Left lung (tissue), 14 donors: ENCODE measurements at places on chromosomes 12 and 14. TPM values are rescaled to one million over a fixed set of nuclear protein-coding genes. Genes with fewer than 3 reads are reported as not detected.
A peak's percentile ranks its signal among the peaks of the same experiment; 100 is the strongest.

GRCh38 chr12:75859868-75860267 lies 171.7 kb downstream of the PHLDA1 start:
- DNase-seq: no peak

The DDN gene
- 0.06 TPM for total RNA-seq

GRCh38 chr14:49549881-49550280 lies 36.3 kb downstream of the RPS29 start:
- no peak for DNase-seq

The NYNRIN gene
- total RNA-seq: 23.4 TPM

DNA sequence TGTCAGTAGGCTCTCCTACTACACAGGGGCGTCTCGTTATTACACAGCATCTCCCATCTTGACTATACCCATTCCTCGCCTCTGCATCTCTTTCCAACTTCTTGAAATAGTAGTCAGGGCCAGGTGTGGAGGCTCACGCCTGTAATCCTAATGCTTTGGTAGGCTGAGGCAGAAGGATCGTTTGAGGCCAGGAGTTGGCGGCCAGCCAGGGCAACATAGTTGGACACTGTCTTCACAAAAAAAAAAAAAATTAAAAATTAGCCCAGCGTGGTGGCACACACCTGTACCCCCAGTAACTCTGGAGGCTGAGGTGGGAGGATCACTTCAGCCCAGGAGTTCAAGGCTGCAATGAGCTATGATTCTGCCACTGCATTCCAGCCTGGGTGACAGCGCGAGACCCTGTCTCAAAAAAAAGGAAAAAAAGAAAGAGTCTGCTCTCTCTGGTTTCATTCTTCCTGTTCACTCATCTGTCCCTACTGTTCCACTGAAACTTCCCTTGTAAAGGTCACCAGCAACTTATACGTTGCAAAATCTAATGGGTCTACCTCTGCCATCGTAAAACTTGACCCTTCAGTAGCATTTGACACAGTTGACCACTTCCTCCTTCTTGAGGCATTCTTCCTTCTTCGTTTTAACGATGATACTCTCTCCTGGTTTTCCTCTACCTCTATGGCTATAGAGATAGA lies 41.0 kb upstream of the PTGR2 start:
- no peak for DNase-seq

GRCh38 chr14:75649337-75649736 lies 11.3 kb downstream of the ERG28 start:
- DNase-seq: no peak

The LBHD2 gene
- total RNA-seq: not detected

The GUCY2C gene
- total RNA-seq: not detected

DNA sequence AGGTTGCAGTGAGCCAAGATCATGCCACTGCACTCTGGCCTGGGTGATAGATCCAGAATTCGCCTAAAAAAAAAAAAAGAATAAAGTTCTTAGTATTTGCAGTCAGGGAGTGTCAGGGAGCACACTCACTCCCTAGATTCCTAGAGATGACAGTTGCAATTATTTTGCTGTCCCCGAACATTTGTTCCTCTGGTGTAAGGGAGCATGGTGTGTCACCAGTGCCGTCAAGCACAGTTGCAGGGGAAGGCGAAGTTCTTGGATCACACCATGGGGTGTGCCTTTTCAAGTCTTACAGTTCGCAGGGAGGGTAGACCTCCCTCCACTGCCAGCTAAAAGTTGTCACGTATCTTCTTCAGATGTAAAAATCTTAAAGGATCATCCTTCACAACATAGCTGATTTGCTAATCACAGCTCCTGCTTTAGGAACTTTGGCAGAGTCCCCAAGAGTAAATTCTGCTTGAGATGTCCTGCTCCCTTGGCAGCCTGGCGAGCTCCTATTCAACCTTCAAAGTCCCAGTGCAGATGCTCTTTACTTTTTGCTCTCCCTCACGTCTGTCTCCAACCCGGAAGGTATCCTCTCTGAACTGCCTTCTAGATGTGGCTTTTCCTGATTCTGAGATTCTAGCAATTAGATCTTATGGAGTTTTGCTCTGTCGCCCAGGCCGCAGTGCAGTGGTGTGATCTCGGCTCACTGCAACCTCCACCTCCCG lies 11.3 kb downstream of the ACACB start:
- DNase-seq: no peak

- peak; percentile 32 for DNase-seq
Measured at GRCh38 chr12:47080725-47081502, 1.2 kb upstream of the AMIGO2 start.

DNA sequence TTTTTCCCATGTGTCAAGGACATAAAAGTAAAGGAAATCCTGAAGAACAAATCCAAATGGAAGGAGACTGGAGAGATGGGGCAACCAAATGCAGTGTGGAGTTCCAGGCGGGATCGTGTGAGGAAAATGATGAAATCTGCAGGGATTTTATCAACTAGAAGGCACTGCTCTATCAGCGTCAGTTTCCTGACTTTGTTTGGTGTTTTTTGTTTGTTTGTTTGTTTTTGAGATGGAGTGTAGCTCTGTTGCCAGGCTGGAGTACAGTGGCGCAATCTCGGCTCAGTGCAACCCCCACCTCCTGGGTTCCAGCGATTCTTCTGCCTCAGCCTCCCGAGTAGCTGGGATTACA lies 43.3 kb upstream of the GPR132 start:
- DNase-seq: no peak

- DNase-seq: no peak
Measured at GRCh38 chr12:52821826-52822660, 8.1 kb upstream of the KRT4 start.

DNA sequence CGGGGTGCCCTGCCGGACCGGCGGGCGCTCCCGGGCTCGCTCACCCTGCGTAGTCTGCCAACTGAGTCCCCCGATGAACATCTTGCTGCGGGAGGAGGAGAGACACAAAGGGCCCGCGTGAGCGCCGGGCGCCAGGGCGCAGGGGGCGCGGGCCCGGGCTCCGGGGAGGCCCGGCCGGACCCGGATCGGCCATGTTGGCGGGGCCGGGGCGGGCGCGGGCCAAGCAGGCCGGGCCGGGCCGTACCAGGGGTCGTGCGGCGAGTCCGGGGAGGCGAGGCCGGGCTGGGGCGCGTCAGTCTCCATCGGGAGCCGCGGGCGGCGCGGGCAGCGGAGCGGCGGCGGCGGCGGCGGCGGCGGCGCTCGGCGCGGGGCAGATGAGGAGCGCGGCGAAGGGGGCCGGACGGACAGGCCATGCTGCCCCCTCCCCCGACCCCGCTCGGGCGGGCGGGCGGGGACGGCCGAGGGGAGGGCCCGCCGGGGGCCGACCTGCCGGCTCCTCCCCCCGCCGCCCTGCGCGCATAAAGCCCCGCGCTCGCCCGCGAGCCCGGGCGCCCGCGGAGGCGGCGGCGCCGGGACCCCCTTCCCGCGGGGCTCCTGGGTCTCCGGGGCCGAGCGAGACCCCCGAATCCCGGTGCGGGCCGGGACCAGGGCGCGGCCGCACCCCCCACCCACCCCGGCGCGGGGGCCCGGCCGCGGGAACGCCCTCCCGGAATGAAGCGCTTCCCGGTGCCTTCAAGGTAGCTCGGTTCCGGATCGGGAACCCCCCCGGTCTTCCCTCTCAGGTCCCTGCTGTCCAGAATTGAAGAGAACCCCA lies at the start of gene MSI1:
Gene MSI1 (minus strand): TSS at position 376 of the 814 bp plus-strand sequence. CDS start 73 bp downstream, at position 303.
- no peak for DNase-seq

- DNase-seq: no peak
Measured at GRCh38 chr12:108732489-108733229, 1.3 kb upstream of the CORO1C start.

The EIF2B1 gene
- 40.7 TPM for total RNA-seq

The MYBPC1 gene
- total RNA-seq: 0.06 TPM

The SDSL gene
- total RNA-seq: 12.9 TPM

DNA sequence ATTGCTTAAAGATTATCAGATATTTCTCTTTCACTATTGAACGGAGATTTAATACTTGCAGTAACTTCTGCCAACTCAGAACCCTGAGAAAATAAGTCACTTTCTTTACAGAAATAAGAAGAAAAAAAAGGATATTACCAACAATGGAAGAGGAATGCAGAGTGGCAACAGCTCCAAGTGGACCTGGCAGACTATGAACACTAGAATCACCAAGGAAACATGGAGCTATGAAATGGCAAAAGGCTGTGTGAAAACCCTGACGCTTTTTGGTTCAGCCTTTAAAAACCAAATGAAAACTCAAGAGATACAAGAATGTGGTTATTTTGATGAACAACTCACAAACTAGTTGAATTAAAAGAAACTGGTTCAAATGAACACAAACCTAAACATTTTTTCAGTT lies 17.7 kb downstream of the DTD2 start:
- DNase-seq: no peak

The SOAT2 gene
- not detected for total RNA-seq

DNA sequence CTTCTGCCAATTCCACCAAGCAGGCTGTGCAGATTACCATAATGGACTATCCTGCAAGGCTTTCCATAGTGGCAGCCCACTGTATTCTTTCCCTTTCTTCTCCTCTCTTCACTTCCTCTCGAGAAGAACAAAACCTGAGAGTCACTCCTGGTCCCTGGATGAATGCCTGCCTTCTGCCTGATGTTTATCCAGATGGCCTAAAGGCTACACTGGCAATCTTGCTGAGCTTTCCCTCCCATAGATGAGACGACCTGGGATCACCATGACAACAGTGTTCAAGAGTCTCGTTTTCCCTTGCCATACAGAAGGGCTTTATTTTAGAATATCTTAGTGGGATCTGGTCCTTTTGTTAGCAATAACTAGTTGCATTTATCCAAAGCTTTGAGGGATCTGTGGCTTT lies 142.3 kb downstream of the RTN1 start:
- no peak for DNase-seq

GRCh38 chr12:115968211-115968610 lies 309.3 kb downstream of the MED13L start:
- DNase-seq: no peak

DNA sequence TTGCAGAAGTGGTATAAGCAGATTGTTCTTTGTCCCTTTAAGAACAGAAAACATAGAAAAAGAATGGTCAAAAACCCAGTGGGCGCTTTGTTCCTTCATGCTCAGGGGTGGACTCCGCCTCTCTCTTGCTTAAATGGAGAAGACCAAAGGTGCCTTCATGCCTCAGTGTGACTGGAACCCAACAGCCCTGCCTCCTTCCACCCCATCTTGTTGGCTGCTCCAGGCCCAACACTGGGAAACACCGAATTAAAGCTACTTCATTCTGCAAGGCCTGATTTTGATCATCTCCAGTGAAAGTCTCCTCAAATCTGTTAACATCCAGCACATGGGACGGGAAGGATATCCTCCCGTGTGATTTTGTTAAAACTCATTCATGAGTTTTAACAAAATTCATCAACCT lies 103.7 kb downstream of the BCL11B start:
- no peak for DNase-seq

- DNase-seq: no peak
Measured at GRCh38 chr12:121034616-121035305, 4.3 kb downstream of the OASL start.

The TSPAN11 gene
- 4.1 TPM for total RNA-seq

DNA sequence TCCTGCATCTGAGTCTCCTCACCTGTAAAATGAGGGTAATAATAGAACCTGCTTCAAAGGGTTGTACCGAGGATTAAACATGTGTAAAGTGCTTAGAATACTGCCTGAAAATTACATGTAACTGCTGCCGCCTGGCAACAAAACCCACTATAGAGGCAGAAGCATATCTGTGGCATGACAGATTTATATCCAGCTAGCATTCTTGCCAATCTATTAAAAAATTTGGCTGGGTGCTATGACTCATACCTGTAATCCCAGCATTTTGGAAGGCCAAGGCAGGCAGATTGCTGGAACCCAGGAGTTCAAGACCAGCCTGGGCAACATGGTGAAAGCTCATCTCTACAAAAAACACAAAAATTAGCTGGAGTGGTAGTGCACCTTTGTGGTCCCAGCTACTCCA lies 16.4 kb upstream of the KSR2 start:
- no peak for DNase-seq

DNA sequence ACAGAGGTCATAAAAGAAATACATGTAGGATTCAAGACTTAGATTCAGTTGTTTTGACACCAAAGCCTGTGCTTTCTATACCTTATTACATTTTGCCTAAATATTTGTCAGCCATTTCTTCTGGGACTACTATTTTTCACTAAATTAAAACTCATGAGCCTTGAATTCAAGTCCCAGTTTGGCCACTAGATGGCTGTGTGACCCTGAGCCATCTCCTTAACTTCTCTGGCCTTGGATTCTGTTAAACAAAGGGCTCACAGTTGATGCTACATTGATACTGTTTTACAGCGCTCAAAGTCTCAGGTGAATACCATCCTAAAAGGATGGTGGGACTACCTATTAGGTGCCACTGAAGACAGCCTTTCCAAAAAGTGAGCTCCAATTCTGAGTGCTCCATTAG lies 39.6 kb upstream of the CCDC198 start:
- no peak for DNase-seq

- no peak for DNase-seq
Measured at GRCh38 chr12:101764051-101764792, 25.0 kb upstream of the SYCP3 start.

DNA sequence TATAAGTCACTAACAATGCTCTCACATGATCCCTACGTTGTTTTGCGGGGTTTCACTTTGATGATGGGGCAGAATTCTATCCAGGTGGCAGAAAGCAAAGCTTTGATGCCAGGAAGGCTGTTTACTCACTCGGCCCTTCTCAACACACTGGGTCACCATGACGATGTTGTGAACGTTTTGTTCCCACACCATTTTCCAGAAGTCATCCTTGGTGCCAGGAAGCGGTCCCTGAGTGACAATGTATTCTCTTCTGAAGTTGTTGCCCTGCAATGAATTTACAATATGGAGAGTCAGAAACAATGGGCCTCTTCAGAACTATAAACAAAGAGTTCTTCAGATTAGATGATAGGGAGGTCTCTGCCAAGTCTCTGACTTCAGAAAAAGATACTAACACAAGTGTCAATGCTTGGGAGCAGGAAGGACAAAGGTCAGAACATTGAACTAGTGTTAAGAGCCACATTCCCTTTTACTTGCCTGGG lies 101.3 kb downstream of the PTPRB start:
- no peak for DNase-seq

GRCh38 chr12:20722142-20722541 lies 27.0 kb downstream of the SLCO1C1 start:
- DNase-seq: no peak

The OTOGL gene
- total RNA-seq: 0.08 TPM

The FBRSL1 gene
- 44.7 TPM for total RNA-seq
